ENCODE measurements at places on chromosomes 6 and 20.

- DNase-seq = no peak
Observed at GRCh38 chr20:31781945-31782344, 37.2 kb upstream of the MYLK2 start.

DNA sequence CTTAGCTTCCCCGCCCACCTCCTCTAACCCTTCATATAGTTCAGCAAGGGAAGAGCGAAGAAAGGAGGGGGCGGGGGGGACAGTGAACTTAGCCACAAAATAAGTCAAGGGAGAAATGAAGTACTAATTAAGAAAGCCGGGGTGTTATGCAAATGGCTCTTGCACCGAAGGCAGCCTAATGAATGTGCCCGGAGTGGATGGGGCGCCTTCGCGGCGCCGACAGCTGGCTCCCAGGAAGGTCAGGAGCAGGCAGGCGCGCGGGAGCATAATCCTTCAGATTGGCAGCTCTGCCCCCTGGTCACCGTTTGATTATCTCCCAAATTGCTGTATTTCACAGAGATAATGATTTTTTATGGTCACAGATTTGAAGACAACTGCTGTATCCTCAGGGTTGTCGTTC is 395.1 kb downstream of the TFAP2B start:
- no peak for DNase-seq

- DNase-seq = peak; percentile 34
Observed at GRCh38 chr6:37516076-37516919, 16.6 kb upstream of the CCDC167 start.

GRCh38 chr20:59723607-59724456 is 119.5 kb downstream of the PHACTR3 start:
- peak; percentile 69 for DNase-seq

GRCh38 chr6:42162384-42162783 is 10.8 kb upstream of the GUCA1A start:
- DNase-seq = no peak

GRCh38 chr20:48635791-48636267 is 192.0 kb downstream of the PREX1 start:
- DNase-seq = peak; percentile 40

DNA sequence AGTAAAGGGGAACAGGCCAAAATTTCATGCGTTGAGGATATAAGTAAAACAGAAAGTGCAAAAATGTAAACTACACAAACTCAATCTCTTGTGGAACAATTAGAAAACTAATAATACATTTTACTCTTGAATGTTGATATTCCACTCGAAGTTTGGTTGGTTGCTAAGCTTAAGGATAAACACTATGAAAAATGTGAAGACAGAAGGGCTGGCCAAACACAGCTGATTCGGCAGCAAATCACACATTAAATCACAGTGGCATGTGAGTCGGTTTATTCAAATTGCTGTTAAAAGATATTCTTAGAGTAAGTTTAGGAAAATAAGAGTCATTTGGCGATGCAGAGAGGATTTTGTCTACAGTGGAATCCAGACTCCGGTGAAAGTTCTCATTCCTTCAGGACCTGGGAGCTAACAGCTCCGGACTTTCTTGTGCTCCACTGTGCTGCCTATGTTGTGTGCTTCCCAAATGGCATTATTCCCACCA is 1.4 kb upstream of the EPM2A start:
- peak; percentile 16 for DNase-seq

DNA sequence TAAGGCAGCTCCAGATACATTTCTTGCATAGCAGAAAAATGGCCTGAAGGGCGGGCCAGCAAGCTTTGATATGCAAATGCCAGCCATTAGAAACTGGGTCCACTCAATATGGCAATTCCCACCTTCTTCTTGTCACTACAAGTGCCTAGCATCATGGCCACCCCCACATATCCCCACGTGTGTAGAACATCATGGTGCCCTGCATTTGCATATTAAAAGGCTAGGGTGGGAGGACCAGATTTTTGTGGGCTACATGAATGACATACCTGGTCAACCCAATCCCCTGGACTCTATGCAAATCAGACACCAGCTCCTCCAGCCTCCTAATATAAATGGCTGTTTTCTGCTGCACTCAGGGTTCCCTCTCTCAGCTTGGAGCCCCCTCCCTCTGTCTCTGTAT is 31.7 kb downstream of the PLN start:
- DNase-seq = no peak

All from fibroblast of skin of back (primary cell).